ENCODE measurements at places on chromosomes 7 and 10. TPM values are rescaled to one million over a fixed set of nuclear protein-coding genes. Genes with fewer than 3 reads are reported as not detected.

- DNase-seq = no peak
Observed at GRCh38 chr10:103849880-103850571, 5.3 kb downstream of the SH3PXD2A start.

GRCh38 chr10:127149501-127150081, 46.8 kb downstream of the INSYN2A start:
- no peak for DNase-seq

- DNase-seq = no peak
Observed at GRCh38 chr7:148537435-148537834, 53.1 kb upstream of the C7orf33 start.

GRCh38 chr7:35761871-35762677, 38.8 kb upstream of the SEPTIN7 start:
- DNase-seq = no peak

DNA sequence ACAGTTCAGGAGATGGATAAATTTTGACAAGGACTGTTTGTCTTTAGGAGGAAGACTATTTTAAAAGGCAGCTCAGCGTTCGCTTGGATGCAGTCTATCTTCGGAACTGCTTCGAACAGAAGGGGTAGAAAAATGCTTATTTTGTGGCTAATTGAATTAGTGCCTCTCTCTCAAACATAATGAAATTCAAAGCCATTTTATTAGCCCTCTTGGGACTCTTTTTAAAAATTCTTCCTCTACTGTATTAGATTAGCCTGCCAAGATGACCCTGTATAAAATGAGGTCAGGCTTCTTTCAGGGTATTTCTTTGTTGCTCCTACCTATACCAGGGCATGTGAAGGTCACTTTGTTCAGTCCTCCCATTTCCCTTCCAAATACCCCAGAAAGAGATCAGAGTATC, 379.2 kb upstream of the NFE2L3 start:
- DNase-seq = no peak

Gene PLAC9
- not detected for total RNA-seq

Gene TEX36
- not detected for total RNA-seq

Gene ANXA11
- total RNA-seq = 229 TPM

Gene STAMBPL1
- 39.9 TPM for total RNA-seq

Gene FOXP2
- total RNA-seq = not detected

Gene OR6V1
- not detected for total RNA-seq

All from activated T-cell treated with anti-CD3 and anti-CD28 coated beads, Interleukin-2, amount 50 U/mL, for 72 hours (primary cell).